T-helper 17 cell (primary cell): ENCODE measurements at places on chromosomes 2 and 18.

GRCh38 chr2:222701721-222702131 lies 30.3 kb downstream of the MOGAT1 start:
- DNase-seq: no peak

DNA sequence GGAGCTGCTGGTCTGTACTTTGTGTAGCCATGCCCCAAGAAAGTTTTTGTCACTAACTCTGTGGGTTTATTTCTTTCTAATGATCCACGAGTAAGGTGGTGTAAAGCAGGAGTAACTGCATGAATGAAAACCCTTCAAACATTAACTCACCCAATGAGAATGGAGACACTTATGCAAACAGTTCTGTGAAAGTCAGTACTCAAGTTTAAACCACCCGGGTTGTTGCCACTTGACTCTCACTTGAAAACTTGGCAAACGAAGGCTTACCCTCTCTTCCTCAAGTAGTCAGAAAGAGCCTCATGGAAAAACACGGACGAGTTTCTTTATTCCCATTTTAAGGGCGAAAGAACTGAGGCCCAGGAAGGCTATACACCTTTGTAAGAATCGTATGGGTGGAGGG lies 117.5 kb downstream of the MMADHC start:
- no peak for DNase-seq

DNA sequence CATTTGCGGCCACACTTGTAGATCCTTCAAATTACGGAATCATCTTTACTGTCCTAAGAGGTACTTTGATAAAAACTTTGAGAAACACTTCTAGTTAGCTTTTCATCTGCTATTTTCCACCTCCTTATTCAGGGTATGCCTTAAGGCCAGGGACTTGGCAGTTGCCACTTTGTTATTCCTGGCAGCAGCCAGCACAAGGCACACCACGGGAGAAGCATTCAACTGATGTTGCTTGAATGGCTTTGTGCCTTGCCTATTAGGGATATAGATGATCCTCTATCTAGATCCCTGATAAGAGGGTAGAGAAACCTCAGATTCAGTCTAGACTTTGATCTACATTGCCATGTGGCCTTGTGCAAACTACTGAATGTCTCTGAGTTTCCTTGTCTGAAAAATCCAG lies 70.3 kb upstream of the EPHA4 start:
- no peak for DNase-seq

DNA sequence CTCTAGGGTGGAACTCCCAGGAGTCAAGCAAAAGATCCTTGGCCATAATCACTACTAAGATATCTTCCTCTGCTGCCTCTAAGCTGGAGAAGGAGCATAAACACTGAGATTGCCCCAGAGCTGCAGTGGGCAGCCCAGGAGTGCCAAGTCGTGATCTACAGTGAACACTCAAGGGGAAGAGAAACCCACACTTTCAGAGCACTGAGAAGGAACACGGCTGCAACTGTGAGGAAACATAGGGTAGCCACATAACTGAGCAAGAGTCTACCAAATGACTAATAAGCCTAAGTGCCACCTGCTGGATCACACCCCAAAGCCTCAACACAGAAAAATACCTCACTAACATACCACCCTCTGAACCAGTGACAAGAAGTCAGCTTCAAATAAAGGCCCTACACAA lies 79.6 kb upstream of the RAB12 start:
- no peak for DNase-seq

DNA sequence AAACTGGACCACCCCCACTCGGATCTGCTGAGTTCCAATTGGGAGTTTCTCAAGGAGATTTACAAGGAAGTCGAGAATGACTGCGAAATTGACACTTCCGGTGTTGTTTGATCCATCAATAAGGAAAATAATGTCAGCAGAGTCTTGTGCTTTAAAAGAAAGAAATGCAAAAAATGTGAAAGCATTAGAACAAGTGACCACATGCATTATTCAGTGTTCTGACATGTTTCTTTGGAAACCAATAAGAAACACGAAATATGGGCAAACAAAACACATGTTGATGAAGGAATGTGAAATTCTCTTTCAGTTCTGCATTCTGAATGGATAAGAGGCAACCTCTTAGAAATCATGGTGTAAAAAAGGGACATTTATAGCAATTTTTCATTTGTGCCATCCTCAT lies 25.9 kb downstream of the COL6A3 start:
- DNase-seq: no peak

- DNase-seq: no peak
Measured at GRCh38 chr18:2903006-2903405, 56.2 kb downstream of the EMILIN2 start.

DNA sequence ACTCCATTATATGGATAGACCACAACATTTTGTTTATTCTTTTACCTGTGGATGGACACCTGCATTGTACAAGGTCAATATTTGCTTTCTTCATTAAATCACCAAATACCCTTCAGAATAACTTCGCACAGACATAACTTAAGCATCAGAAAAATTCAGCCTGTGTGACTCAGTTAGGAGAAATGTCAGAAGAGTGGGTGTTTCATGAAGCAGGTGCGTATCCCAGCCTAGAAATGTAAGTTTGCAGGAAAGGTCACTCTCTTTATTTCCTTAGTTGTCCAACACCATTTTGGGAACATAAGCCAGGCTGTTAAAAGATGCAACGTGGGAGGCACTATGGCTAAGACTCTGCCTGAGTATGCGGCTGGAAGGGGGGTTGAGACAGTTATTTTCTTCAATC lies 48.6 kb upstream of the FHL2 start:
- no peak for DNase-seq

- DNase-seq: no peak
Measured at GRCh38 chr2:37005118-37005868, 39.0 kb upstream of the STRN start.

DNA sequence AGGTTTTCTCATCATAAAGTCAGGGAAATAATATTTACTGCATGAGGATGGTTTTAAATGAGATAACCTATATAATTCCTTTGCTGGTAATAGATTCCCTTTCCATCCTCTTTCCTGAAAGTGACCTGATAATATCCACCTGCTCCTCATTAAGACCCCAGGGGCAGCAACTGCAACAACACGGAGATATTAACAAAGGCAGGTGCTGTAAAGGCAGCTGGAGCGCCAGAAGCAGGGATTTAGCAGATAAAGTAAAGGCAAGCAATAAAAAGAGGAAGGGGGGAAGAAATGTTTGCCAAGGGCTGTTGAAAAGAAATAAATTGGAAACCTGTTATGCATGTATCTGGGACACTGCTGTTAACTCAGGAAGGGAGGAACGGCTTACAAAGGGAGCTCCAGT lies 472.6 kb upstream of the KLHL29 start:
- DNase-seq: no peak

GRCh38 chr2:96679848-96680247 lies 37.3 kb downstream of the FER1L5 start:
- DNase-seq: no peak

DNA sequence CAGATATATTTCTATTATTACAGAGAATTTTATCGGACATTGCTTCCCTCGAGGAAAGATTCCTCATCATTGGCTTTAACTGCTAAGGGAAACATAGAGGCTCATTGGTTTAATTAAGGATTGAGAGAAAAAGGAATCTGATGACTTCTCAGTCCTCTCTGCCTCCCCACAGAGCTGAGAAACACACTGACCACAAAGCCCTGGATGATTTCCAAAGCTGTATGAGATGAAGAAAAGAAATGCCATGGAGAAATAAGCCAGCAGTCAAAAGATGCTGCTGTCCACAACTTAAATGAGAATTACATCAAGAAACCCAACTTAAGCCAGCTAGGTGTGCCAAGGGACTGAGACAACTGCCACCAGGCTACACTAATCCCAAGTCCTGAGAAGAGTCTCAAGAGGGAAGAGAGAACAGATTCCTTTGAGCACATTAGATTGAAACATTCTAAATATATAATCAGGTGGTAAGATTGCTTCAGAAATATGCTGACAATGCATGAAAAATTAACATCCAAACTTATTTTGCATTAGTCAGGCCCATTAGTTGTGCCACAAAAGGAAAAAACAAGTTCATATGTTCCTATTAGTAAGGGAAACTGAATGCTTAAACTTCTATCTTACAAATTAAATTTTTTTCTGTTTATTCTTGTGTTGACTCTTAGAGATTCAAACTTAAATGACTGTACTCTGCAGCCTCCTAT lies 308.1 kb upstream of the CYRIA start:
- DNase-seq: no peak

DNA sequence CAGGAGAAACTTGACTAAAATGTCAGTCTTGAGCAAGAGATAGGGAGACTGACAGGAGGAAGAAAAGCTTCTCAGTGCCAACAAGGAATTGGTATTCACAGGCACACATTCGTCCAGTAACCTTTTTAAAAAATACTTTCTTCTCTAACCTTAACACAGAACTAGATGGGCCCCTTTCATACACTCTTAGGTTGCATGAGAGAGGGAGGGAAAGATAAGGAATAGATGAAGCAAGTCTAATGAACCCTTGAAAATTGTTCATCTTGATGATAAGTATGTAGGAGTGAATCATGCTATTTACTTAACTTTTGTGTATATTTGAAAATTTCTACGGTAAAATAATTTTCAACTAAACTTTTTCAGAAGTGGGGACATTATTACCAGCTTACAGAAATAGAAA lies 42.0 kb upstream of the CCDC88A start:
- no peak for DNase-seq

GRCh38 chr2:201797175-201797840 lies 9.0 kb upstream of the CDK15 start:
- no peak for DNase-seq
